ENCODE measurements at places on chromosomes 16 and 17. TPM values are rescaled to one million over a fixed set of nuclear protein-coding genes. Genes with fewer than 3 reads are reported as not detected.

Gene YPEL2
- total RNA-seq, result 8.5 TPM

Gene GUCY2D
- total RNA-seq, result 0.09 TPM

Gene NPIPB5
- 54.5 TPM for total RNA-seq

Gene GPR179
- total RNA-seq, result not detected

Gene LCAT
- total RNA-seq, result 5.2 TPM

Gene ATP1B2
- total RNA-seq, result not detected

Gene SPATA32
- not detected for total RNA-seq

Gene SLFN12L
- total RNA-seq, result 0.16 TPM

Gene SDR42E1
- 0.16 TPM for total RNA-seq
